ENCODE measurements at places on chromosomes 2 and 18. TPM values are rescaled to one million over a fixed set of nuclear protein-coding genes. Genes with fewer than 3 reads are reported as not detected.

GRCh38 chr2:34308140-34308539 is 709.0 kb upstream of the FAM98A start:
- no peak for DNase-seq

The PLEK gene
- total RNA-seq, result 1.8 TPM

GRCh38 chr2:46336283-46336959 is 39.2 kb downstream of the EPAS1 start:
- no peak for DNase-seq

The CHRNG gene
- not detected for total RNA-seq

The PRKAG3 gene
- not detected for total RNA-seq

DNA sequence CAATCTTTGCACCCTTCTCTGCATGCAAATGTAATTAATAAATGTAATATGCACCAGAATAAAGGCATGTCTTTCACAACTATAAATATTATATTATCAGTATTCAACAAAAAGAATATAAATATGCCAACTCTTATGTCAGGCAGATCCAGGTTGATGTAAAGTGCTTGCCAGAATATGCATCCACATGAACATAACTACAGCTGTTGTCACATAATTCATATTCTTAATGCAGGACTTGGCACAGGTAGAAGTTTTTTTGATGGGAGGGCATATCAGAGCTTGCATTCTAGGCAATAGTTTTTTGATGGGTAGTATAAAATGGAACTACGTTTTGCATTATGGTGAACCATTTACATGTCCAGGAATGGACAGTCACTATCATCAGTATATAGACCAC is 544.3 kb downstream of the ZNF804A start:
- no peak for DNase-seq

The IL36G gene
- not detected for total RNA-seq

The THADA gene
- 41.9 TPM for total RNA-seq

The DUSP2 gene
- 9.2 TPM for total RNA-seq

DNA sequence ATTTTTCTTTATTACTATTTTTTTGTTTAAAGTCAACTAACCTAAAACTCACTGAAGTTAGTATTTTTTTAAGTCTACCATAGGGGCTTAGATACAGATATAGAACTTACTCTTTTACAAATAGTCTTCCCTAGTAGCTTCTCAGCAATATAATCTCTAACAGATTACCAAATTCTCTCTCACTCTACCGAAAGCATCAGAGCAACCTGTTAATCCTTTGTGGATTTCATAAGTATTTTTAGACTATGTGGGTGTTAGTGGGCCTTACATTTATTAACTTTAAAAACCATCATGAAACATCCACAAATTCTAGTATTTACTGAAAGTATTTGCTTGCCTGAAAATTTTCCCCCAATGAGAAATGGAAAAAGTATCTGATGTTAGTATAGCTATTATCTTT is 84.6 kb upstream of the TFPI start:
- no peak for DNase-seq

GRCh38 chr18:14104906-14105748 is 27.1 kb downstream of the ZNF519 start:
- no peak for DNase-seq

DNA sequence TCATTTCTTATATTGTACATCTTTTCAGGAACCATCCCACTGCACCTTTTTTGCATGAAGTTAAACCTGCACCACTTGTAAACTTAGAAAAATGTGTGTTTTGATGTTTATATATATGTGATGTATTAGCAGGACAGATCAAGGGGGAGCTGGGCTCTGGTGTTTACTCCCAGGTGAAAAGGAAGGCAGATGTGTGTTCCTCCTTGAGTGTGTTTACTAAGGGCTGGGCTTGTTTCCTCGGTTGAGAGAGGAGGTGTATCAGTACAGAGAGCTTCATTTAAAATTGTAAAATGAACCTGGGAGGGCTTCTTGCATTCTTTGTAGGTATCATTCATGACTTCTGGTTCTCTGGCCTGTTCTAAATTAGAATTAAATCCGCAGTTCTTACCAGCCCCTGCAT is 14.8 kb downstream of the LPIN1 start:
- DNase-seq, result no peak
